ENCODE measurements at places on chromosomes 1 and 21.

DNA sequence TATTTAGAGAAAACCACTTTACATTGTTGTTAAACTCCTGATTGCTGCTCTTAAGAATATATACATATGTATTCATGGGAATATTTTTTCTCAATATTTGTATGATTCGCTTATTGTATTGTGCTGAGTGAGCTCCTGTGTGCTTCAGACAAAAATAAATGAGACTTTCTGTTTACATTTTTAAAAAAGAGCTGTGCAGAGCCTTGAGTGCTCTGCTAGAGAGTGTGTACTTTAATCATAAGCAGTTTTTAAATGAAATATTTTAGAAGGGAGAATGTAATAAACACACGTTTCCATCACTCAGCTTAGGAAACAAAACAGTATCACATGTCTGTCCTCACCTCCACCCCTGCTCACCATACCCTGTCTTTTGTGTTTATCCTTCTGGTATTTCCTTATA is 9.7 kb downstream of the PTPN14 start:
- no peak for DNase-seq

DNA sequence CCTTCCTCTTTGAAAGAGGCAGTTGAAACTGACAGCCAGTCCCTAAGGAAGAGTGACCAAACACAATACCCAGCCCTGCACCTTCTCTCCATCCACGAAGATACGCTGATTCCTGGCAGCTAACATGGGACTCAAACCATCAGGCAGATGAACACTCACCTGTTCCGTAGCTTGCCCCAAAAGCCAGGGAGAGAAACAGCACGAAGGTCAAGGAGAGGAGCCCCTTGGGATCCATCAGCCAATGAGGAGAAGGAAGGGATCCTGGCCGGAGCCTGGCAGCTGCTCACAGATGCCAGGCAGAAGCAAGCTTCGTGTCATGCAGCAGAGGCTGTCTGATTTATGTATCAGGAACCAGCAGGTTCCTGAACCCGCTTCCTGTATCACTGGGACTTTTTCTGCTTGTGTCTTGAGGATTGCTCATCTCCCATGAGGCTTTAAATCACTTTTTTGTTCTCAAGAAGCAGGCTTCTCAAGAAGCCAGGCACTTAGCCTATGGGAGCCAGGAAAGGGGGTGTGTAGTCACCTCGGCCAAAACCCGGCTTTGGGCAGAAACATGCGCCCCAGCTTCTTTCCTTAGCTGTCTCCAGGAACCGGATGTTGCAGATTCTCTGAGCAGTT is at the start of gene SLAMF1:
Gene SLAMF1 (minus strand): TSS at position 334 of the 618 bp plus-strand sequence. CDS start 99 bp downstream, at position 235.
- no peak for DNase-seq

- no peak for DNase-seq
These were observed 31.7 kb upstream of the DNAH14 start for GRCh38 chr1:224897529-224898327.

DNA sequence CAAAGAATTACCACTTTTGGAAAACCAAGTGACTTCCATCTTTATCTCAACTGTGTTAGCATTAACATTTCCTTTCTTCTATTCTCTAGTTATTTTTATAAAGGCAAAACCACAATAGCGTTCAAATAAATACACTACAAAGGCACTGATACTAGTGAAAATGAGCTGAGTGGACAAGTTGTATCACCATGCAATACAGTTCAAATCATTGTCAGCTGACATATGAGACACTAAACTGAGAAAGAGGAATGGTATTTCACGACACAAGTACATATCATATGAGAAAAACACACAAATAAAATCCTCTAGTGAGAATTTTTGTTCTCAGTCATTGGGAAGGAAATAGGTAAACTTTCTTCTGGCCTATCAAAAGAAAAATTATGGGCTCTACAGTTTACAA is 26.2 kb downstream of the ENAH start:
- no peak for DNase-seq

GRCh38 chr1:28436211-28436769 is 66.8 kb downstream of the PHACTR4 start:
- no peak for DNase-seq

- no peak for DNase-seq
These were observed 7.0 kb downstream of the LRRC71 start for GRCh38 chr1:156927215-156928042.

- no peak for DNase-seq
These were observed 27.4 kb downstream of the ETS2 start for GRCh38 chr21:38833117-38833516.

- no peak for DNase-seq
These were observed 634 bp downstream of the MYCBP start for GRCh38 chr1:38872401-38873026.

GRCh38 chr1:172003766-172004530 is 162.7 kb downstream of the DNM3 start:
- no peak for DNase-seq

DNA sequence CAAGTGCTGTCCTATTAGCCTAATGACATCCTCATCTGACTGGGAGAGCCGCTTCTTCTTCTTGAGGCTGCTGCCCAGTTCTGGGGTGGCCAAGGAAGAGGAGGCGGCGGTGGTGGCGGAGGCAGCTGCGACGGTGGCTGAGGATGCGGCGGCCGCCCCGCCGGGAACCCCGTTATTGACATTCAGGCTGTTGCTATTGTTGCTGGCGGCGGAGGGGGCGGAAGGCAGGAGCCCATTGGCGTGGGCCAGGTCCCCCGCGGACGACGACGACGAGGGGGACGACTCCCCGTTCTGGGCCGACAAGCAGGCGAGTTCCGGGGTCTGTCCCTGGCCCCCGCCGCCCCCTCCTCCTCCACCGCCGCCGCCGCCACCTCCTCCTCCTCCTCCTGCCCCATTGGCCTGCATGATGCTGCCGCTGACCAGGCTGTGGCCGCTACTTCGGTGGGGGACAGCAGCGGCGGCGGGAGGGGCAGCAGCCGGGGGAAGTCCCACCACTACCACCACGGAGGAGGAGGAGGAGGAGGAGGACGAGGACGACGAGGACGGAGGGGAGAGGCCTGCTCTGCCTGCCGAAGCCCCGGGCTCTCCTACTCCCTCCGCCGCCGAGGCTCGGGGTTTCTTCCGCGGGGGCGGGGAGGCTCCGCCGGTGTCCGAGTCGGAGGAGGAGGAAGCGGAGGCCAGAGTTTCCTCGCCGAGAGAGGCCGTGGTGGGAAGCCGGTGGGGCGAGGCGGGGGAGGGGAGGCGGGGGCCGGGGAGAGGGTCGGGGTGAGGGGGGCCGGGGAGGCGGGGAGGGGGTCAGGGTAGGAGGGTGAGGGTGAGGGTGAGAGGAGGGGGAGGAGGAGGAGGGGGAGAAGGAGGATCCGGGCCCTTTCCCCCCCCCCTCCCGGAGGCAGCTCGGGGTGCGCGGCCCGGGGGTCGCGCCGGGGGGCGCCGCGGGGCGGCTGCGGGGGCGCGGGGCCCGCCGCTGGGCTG is 610 bp downstream of the WDR26 start:
- DNase-seq = peak; percentile 43

DNA sequence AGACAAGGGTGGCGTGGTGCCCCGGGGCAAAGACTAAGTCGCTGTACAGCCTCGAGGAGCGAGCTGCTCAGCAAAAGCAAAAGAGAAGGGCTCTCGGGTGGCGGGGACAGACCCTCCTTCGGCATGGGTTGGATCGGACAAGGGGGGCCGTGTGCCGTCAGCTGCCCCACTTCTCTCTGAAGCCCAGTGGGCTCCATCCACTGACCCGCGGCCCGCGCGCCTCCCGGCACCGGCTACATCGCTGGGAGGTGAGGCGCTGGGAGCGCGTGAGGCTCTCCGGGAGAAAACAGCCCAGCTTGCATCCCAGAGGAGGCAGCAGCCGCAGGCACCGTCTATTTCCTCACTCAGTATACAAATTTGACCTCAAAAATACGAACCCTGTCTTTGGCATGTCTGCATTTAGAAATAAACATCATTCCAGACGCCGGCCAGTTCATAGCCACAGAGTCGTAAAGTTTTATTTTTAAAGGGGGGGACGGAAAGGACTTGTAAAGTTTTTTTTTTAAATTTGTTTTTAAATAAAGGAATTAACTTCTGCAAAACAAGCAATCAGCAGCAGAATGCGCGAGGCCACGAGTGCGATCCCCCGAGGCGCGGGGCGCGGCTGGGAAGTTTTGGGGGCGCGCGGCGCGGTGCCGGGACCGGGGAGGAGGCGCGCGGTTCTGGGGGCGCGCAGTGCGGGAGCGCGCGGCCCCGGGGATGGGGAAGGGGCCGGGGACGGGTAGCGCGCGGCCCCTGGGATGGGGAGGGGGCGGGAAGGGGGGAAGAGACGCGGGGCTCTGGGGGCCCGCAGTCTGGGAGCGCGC is 689 bp upstream of the GPR137B start:
- DNase-seq = no peak

GRCh38 chr1:174726167-174726879 is 273.4 kb upstream of the CACYBP start:
- no peak for DNase-seq

- no peak for DNase-seq
These were observed 2.1 kb upstream of the RD3 start for GRCh38 chr1:211493876-211494653.

- DNase-seq = no peak
These were observed 591.7 kb downstream of the SMYD3 start for GRCh38 chr1:245915406-245915805.

DNA sequence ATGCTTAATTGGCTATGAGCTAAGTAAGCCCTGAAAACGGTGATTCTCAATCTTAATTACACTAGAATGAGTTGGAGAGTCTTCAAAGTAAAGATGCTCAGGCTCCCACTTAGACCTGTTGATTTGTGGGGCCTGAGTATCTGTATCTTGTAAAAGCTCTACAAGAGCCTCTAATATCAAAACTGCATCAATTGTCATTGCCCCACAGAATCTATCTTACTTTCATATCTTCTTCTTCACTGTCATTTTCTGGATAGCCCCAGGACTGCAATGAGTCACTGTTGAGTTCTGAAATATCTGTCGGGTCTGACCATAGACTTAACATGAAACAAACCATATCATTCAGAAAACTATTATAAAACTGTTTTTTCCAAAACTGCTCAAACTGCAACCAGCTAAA is 102.8 kb upstream of the SERTAD4 start:
- DNase-seq = no peak

DNA sequence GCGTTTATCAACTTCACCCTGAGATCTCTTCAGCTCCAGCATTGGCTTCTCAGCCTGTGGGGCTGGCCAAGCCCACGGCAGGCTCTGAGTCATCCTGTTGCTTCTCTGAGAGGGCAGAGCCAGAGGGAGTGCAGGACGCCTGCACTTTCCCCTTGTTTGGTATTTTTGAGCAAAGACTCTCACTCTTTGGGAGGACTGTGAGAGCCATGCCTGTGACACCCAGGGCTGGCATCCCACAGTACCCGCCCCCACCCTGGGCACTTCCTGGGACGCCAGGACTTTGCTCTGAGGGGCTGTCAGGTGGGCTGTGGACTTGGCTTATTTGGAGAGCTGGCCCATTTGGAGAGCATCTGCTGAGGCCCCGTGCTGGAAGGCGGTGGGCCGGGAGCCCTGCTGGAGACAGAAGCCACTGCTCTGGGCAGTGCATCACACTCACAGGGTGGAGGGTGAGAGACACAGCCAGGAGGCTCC is 37.4 kb downstream of the VANGL1 start:
- DNase-seq = no peak

- no peak for DNase-seq
These were observed 176.4 kb upstream of the KAZN start for GRCh38 chr1:14421977-14422609.

DNA sequence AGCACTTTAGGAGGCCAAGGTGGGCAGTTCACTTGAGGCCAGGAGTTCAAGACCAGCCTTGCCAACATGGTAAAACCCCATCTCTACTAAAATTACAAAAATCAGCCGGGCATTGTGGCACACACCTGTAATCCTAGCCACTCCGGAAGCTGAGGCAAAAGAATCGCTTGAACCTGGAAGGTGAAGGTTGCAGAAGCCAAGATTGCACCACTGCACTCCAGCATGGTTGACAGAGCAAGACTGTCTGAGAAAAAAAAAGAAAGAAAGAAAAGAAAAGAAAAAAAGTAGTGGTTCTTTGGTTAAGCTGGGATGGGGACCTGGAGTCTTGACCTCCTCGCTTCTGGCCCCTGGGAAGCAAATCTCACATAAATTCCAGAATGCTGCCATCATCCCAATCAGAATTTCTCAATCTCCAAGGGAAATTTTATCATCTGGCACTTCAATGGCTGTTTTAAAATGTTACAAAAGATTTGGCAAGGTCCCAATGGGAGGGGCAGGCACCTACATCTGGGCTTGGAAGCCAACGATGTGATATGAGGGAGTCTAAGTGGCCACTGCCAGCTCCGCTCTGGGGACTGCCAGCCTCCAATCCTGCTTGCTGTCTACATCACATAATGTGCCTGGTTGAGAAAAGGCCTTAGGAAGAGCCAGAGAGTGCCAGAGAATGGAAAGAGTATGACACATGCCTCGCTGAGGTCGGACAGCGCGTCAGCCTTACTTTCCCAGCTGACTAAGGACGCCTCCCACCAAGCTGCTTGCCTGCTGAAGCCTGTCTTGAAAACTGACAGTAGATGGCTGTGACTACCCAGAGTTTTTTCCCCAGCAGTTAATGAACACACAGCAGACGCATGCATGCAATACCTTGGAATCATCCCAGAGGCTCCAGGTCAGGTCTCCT is 42.1 kb upstream of the SRP9 start:
- DNase-seq = no peak

GRCh38 chr1:150764617-150765101 is 919 bp downstream of the CTSS start:
- no peak for DNase-seq

DNA sequence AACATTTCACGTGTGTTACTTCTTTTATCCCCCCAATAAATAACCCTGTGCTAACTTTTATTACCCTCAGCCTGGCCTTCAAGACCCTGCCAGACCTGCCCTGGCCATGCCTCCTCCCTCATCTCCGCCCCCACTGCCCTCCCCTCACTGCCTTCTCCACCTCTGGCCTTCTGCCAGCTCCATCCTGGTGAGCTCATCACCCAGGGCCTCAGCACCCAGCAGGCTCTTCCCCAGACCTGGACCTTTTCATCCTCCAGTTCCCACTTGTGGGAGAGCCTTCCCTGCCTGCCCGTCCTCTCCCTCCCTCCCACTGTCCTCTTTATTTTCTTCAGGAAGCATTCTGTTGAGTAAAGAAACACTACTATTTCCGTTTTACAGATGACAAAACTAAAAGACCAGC is 72.0 kb downstream of the SLC66A1 start:
- DNase-seq = no peak

GRCh38 chr1:157806431-157807149 is 13.3 kb downstream of the FCRL1 start:
- DNase-seq = no peak

- no peak for DNase-seq
These were observed 17.2 kb upstream of the C2CD2 start for GRCh38 chr21:41970751-41971653.

DNA sequence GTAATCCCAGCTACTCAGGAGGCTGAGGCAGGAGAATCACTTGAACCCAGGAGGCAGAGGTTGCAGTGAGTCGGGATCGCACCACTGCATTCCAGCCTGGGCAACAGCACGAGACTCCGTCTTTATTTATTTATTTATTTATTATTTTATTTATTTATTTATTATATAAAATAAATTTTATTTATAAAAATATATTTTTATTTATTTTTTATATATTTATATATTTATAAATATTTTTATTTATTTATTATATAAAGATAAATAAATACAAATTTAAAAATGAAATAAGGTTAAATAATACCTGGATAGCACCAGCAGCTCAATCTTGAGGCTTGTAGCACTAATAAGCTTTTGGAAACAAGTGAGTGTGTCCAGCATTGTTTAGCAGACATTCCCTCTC is 40.9 kb upstream of the SIM2 start:
- no peak for DNase-seq
